Subcutaneous adipose tissue (tissue), 4 donors: ENCODE measurements at places on chromosomes 5 and 9. TPM values are rescaled to one million over a fixed set of nuclear protein-coding genes. Genes with fewer than 3 reads are reported as not detected.

Gene GDA
- not detected for total RNA-seq

Gene ORM2
- not detected for total RNA-seq

Gene FASTKD3
- total RNA-seq: 11.7 TPM

Gene VLDLR
- total RNA-seq: 16.0 TPM

Gene PCDHA2
- not detected for total RNA-seq
